Iris pigment epithelial cell (primary cell): ENCODE measurements at places on chromosomes 4 and X.

GRCh38 chr4:47483745-47484144 is 1.3 kb upstream of the ATP10D start:
- peak; percentile 56 for DNase-seq

GRCh38 chrX:107323786-107324492 is 117.5 kb downstream of the DNAAF6 start:
- no peak for DNase-seq

- no peak for DNase-seq
These were observed 75.0 kb downstream of the AFAP1 start for GRCh38 chr4:7864685-7865084.

DNA sequence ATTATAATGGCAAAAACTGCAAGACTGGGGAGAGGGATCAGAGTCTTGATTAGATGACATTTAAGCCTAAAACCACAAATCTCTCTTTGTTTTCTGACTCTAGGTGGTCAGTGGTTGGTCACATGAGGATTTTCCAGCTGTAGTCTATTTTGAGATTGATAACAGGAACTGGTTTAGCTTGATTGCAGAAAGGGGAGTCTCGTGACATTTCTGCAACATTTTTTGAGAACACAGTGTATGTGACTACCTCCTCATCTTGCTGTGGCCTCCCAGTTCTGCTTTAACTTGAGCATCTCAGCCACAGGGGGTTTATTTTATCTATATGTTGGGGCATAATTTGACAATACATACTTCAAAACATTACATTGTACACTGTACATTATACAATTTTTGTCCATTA is 726.4 kb upstream of the MAGEB2 start:
- no peak for DNase-seq

GRCh38 chr4:163440040-163440439 is 33.5 kb downstream of the TKTL2 start:
- DNase-seq = no peak

DNA sequence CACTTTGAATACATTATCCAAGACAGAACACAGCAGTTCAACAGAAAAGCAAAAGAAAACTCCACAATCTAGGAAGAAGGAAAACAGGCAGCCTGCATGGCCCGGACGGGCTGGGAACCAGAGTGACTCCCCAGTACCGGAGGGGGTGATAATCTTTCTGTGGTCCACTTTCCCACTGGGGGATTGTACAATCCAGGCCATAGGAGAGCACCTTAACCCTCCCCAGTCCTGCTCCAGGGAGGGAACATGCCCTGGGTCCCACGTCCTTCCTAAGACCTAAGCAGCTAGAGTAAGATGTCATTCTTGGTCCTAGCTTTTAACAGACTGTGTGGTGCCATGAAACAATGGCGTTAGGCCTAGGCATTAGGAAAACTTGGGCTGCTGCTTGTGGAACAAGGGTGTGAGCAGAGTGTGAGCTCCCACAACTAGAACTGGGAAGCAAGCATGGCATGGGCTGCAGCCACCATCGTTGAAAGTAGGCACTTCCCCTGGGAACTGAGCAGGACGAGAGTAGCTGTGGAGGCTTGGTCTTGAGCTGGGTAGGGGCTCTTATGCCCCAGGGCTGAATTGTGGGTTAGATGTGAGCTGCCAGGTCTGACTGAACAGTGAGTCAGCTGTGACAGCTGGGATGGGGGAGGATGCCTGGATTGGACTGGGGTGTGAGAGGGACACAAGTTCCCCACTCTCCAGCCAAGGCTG is 42.4 kb downstream of the NAT8L start:
- DNase-seq = peak; percentile 8

DNA sequence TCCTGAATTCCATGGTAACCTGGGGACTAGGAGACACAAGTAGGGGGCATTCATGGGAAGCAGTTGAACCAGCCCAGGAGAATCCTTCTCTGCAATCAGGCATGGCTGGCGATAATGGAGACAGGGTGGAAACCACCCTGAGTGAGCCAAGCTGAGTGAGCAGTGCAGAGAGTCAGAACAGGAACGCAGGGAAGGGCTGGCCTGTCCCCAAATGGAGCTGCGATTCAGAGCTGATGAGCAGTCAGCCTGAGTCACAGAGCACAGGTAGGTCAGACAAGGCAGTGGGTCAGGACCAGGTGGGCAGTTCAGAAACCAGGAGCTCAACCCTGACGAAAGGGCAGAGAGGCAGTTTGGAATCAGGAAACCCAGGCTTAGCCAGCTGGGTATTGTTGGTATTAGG is 129.0 kb downstream of the BTC start:
- DNase-seq = peak; percentile 23

DNA sequence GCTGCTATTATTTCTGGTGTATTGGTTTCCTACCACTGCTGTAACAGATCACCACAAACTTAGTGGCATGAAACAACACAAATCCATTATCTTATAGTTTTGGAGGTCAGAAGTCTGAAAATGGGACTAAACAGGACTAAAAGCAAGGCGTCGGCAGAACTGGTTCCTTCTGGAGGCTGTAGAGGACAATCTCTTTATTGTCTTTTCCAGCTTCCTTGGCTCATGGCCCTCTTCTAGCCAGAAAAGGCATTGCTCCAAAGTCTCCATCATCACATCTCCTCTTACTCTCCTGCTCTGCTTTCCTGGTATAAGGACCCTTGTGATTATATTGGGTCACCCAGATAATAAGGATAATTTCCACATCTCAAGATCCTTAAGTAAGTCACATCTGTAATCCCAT is 121.9 kb downstream of the CLCN4 start:
- no peak for DNase-seq

DNA sequence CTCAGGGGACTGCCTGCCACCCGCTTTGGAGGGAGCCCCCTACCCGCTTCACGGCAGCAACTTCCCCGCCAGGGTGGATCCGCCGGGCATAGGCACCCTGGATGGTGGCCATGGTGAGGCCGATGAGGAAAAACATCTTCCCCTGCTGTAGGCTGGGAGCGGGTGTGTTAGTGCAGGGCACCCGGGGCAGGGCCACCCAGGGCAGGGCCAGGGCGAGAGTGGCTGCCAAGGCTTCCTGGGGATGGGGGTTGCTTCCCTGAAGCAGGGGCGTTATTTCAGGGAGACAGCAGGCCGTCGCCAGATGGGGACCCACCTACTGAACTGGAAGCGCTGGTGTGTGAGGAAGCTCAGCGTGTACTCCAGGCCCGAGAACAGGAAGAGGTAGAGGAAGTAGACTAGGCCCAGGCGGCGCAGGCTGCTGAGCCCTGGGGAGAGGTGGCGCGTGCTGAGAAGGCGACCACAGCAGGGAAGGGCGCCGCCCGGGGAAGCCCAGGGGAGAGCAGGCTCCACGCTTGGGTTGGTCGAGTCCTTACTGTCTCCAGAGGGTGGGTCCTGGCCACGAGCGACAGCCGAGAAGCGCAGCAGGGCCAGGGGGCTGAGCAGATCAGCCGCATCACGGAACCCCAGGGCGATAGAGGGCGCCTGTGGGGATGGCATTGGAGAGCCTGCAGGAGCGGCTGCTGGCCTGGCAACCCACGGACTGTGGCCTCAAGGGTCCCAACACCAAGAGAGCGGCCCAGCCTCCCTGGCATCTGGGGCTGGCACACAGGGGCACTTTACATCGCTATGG is 31.5 kb downstream of the NOP14 start:
- no peak for DNase-seq

- DNase-seq = no peak
These were observed 66.1 kb upstream of the ENPP6 start for GRCh38 chr4:184283659-184284335.

DNA sequence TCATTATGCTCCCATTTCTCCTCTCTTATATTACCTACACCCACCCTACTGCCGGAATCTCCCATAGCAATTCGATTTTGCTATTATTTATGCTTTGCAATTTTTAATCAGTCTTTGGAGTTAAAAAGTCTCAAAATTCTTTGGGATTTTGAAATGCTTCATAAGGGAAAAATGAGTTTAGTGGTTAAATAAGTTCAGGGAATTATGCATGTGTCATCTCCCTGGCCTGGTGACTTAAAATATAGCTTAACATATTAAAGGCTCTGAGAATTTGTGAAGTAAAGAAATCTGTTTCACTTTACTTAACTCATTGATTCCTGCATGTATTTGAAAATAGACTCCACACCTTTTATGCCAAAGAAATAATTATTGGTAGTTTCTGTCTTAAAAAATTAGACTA is 185.1 kb upstream of the DIPK2B start:
- peak; percentile 25 for DNase-seq

DNA sequence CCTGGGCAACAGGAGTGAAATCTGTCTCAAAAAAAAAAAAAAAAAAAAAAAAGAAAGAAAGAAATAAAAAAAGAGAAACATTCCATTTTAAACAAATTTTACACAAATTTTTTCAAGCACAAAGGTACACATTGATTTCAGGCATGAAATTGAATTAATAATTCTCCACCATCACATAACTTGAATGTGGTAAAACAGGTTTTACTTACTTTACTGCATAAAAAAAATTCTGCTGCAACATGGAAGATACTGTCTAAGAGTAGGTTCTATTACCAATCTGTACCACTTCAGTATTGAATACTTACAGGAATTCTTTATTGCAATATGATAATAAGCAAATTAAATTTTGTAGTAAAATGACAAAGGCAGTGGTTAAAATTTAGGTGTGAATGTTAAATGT is 271.6 kb upstream of the ARSJ start:
- no peak for DNase-seq

- DNase-seq = no peak
These were observed 2.9 kb upstream of the PGRMC2 start for GRCh38 chr4:128290526-128290925.

DNA sequence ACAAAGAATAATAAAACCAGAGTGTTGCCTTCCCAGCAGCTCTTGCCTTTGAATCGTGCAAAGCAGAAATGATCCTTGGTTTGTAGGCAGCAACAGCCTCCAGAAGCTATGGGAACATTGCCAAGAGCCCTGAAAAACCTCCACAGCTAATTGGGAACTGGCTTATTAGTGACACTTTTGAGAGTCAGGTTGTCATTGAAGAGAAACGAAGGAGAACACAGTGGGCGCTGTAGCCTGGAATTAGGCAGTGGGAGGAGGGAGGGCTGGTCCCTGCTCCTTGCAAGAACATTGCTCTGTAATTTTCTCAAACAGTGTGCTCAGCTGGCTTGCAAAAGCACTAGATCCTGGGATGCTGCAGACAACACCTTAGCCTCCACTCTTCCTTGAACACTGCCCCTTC is 331.5 kb upstream of the EMCN start:
- no peak for DNase-seq

GRCh38 chr4:62601737-62602136 is 1401.6 kb downstream of the ADGRL3 start:
- no peak for DNase-seq

GRCh38 chrX:102728646-102729045 is 8.1 kb downstream of the GPRASP3 start:
- no peak for DNase-seq

- no peak for DNase-seq
These were observed 21.0 kb downstream of the SEC24D start for GRCh38 chr4:118814891-118815290.

GRCh38 chrX:153487590-153488071 is 7.1 kb upstream of the BGN start:
- no peak for DNase-seq

DNA sequence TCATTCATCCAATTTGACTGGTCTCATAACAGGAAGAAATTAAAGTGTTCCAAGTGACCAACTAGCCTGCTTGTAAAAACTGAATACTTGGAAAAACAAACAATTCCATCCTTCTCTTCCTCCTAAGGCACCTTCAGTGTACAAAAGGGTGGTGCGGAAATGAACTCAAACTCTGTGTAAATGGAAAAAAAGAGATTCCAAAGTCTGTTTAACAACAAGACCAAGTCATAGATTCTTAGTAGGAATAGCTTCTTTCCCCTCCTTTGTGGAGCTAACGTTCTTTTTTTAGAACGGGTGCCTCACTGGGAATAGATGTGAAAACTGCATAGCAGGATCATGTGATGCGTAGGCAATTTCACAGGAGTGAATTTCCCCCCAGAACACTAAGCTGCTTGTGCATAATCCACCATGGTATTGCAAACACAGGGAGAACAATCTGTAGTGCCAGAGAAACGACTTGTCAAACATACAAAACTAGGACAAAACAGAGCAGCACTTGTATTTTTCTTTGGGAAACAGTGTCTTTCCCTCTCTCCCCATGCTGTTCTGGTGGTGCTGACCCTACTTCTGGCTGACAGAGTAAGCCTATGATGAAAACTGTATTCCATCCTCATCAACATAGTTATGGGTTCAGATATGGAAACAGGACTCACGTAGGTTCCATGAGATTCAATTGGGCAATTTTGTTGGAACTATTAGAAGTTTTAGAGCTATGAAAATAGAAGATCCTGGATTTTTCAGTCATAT is 13.2 kb upstream of the SOD3 start:
- no peak for DNase-seq

DNA sequence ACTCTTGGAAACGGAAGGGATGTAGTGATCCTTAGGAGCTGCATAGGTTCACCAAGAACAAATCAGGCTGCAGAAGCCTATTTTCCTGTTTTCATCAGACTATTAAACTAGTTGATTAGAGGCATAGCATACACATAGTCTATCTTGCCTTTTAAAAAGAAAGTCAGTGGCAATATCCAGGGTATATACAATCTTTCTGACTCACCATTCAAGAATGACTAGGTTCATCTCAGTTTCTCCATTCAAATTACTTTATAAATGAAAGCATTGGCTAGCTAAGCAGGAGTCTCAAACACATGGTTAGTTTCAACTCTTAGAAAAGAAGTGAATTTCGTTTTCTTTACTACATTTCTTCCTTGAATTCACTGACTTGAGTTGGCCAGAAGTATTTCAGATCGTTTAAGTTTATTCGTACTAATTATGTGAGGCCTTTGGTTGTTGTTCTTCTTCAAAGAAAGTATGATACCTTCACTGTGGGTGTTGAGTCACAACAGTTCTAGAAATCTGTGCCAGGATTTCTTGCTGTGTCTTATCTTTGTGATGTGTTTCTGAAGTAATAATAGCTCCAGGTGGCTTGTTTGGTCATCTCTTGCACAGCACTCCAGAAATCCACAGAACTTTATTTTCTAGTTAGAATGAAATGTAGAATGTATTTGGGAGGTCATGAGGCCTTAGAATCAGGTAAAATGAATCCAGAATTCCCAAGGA is 88.2 kb downstream of the AWAT2 start:
- DNase-seq = peak; percentile 10

- no peak for DNase-seq
These were observed 50.1 kb downstream of the RHOH start for GRCh38 chr4:40246938-40247337.

- no peak for DNase-seq
These were observed 36.3 kb downstream of the NAT8L start for GRCh38 chr4:2095236-2096072.

DNA sequence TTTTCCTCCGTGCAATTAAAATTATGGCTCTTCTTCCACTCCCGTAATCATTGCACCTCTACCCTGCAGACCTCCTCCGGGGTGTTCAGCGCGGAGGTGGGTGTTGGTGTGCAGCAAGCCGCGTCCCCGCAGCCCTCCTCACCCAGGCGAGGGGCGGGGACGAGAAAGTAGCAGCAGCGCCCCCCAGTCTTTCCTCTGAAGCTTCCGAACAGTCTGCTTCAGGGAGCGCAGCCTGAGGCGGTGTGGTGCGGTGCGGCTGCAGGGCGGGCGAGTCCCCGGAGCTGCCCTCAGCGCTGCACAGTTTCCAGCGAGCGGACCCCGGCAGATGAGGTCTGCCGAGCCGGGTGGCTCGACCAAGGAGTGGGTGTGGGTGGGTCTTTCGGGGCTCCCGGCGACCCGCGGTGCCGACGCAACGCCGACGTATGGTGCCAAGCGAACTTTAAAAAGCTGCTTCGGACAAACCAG is at the start of gene FRAS1:
TSS of gene FRAS1 (plus strand) at position 189 of the 465 bp plus-strand sequence. CDS start 687 bp downstream, outside the sequence.
- peak; percentile 45 for DNase-seq

- no peak for DNase-seq
These were observed 2.0 kb upstream of the SOD3 start for GRCh38 chr4:24793219-24794005.
